ENCODE measurements at places on chromosomes 7 and 10.

- DNase-seq = peak; percentile 42
These were observed 805 bp downstream of the RASGEF1A start for GRCh38 chr10:43265799-43266721.

- no peak for DNase-seq
These were observed 23.6 kb upstream of the SEMA3C start for GRCh38 chr7:80942261-80943041.

DNA sequence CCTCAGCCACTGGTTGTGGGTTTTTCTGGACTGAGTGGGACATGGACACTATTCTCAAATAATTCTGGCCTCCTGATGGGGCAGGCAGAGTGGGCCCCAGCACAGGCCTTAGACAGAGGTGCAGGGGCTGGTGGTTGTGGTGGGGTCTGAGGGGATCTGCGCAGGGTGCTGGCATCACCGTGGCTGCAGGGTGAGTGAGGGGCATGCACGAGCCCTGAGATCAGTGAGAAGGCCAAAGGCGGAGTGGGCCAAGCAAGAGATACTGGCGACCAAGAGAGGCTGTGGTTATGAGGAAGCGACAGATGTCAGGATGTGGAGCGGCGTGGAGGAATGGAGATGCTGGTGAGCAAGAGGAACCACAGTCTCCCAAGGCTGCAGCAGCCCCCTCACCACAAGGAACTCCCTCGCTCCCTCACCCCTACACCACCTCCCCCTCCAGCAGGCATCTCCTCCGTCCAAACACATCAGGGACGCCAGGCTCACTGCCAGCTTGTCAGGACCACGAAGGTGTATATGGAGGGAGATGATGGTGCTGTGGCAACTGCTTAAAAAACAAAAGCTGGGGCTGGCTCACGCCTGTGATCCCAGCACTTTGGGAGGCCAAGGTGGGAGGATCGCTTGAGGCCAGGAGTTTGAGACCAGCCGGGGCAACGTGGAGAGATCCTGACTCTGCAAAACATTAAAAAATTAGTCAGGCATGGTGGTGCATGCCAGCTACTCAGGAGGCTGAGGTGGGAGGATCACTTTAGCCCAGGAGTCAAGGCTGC, 9.6 kb downstream of the PRF1 start:
- no peak for DNase-seq

DNA sequence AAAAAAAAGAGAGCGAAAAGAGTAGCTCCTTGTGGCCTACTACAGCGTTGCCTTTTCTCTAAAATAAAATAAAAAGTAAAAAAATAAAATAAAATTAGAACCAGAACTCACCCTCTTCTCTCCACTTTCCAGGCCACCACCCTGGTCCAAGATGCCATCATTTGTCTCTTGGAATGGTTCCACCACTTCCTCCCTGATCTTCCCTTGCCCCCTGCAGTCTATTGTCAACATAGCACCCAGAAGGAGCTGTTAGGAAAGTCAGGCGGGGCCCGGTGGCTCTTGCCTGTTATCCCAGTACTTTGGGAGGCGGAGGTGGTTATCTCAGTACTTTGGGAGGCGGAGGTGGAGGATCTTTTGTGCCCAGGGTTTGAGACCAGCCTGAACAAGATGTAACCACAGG, 7.6 kb upstream of the GRID2IP start:
- no peak for DNase-seq

GRCh38 chr7:4895766-4896165, 12.2 kb upstream of the RADIL start:
- no peak for DNase-seq

- DNase-seq = no peak
These were observed 364.2 kb downstream of the SUGCT start for GRCh38 chr7:40498924-40499510.

DNA sequence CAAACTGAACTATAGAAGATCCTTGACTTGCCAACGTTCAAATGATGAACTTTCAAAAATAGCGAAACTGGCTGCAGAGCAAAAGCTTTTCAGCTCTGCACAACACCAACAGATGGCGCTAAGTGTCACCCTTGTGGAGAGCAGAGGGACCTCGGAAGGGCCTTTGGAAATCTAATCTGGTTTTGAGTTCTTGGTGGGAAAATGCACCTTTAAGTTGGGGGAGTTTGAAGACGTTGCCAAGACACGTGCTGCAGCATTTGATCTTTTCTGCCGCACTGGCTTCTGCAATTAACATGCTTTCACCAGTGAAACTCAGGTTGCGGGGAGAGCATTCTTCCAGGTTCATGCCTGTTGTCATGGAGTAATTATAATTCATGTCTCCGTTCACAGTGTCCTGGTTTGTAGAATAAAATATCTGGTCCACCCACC, 26.3 kb upstream of the WDR11 start:
- no peak for DNase-seq

DNA sequence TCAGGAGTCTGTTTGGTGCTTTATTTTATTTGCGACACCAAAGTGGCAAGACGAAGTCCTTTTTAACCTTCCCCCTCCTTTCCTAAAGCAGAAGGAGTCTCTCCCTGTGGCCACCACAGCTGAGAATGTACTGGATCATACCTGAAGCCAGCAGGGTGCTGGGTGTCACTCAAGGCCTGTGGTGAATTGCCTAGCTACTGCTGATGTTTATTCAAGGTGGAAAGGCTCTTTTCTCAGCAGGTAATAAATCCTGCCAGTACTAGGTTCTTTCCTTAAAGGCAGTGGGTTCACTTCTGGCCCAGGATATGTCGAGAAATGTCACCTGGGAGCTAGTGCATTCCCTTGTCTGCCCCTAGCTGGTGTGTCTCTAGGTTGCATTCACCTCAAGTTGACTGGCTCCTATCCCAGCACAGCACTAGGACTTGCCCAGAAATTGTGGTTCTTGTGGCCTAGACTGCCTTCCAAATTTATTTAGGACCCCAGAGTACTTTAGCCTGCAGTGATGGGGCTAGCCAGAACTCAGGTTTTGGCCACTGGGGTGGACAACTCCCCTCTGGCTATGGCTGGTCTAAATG, 60.8 kb upstream of the FAM3C start:
- DNase-seq = no peak

DNA sequence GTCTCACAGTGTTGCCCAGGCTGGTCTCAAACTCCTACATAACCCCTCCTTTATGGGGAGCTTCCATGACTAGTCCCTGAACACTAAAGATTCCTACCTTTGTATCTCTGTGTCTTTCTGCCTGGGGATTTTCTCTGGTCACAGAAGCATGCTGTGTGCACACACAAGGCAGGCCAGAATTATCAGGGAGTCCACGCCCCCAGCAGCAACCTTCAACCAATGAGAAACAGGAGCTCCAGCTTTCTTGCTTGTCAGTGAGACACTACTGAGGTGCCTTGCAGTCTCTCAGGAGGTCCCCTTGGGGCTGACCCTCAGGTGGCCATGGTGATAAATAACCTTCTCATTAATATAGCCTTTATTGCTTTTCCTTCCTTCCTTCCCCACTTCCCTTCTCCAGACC, 45.1 kb upstream of the AUTS2 start:
- DNase-seq = no peak

DNA sequence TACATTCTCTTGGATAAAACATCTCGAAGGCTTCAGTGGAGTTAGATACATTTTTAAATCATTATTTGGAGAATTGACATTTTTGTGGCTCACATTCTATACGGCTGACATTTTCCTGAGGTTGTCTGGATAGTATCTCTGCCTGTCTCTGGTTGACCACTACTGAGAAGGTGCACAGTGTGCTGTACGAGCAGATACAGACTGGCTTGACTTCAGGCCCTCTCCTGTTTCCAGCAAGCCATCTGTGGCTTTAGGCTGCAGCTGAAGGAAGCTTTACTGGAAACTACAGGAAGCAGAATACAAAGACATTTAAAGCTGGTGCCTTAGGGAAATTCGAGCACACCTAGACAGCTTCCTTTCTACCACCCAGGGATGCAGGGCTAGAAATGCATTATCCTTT, 39.3 kb upstream of the RSU1 start:
- DNase-seq = no peak

GRCh38 chr7:126715076-126715475, 537.7 kb downstream of the GRM8 start:
- DNase-seq = no peak

DNA sequence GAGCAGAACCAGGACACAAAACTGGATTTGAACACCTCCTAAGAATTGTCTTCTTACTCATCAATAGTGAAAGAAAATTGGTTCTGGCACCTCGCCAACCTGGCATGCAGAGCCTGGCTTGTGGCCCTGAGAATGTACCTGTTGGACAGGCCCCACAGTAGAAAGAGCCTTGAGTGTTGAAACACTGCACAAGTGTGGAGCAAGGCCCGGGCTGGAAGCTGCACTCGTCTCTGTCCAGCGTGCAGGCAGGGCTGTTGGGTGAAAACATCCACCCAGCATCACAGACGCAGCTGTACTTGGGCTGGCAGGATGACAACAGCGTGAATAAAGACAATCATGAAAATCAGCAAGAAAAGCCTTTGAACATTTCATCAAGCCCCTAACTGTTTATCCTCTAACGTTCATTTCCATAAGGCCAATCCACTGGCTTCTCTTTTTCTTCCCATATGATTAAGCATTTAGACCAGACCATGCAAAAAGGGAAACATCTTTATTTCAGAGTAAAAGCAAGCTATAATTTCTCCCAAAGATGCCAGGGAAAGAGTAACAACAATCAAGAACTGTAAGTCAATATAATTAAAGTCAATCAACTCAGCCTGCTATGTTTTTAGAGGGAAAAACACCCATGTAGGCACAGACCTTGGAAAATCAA, 15.6 kb downstream of the CUBN start:
- no peak for DNase-seq

DNA sequence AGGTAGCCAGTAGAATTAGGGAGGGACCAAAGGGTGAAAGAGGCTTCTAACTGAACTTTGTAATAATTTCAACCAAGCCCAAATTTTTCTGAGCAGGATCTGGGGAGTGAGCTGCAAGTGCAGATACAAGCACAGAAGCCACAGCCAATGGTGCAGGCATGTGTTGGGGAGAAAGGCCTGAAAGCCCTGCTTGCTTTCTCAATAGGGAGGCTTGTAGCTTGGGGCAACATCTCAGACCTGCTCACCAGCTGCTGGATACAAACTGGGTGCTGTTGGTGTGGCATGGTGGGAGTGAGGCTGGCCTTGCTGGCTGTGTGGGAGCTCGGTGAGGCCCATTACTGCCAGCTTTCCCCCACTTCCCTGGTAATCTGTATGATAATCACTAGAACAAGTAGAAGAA, 688.5 kb upstream of the SEMA3D start:
- DNase-seq = no peak

DNA sequence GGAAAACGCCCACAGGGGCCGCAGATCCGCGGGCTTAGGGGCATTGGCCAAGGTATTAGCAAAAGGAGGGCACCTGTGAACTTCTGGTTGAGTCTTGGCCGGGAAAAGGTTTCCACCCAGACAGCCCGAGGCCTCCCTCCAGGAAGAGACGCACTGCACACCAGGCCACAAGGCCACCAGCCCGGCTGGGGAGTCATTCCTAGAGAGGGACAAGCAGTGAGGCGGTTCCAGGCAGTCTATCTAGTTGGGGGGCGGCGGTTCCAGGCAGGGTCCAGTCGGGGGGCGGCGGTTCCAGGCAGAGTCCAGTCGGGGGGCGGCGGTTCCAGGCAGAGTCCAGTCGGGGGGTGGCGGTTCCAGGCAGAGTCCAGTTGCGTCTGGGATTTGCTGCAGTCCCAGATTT, 518.5 kb downstream of the GLRX3 start:
- no peak for DNase-seq

DNA sequence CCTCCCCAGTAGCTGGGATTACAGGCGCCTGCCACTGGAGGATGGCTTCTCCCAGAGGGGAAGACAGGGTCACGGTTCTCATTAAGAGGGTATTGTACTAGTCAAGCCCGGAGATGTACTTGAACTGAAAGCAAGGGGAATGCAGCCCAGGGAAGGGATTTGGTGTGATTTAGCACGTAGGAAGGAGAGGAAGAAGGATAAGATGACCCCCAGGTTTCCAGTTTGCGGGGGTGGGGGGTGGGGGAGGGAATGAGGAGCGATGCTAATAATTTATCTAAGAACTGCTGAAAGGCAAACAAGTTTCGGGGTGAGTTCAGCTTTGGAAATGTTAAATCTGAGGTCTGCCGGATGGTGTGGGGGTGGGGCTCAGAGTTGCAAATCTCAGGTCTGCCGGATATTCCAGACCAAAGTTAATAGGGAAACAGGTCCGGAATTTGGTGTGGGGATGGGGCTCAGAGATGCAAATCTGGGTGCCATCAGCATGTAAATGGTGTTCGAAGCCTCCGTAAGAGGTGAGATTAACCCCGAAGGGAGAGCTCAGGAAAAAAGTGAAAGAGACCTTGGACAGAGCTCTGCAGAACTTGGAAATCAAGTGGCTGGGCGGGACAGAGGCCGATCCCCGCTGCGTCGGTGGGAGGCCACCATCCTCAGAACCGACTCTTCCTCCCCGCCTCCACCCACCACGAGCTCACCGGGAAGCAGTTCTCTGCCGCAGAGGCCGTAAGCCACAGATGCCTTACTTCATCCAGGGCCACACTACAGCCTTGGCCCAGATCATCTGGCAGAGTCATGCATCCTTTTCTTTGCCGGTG, 1.6 kb upstream of the SEPHS1 start:
- DNase-seq = peak; percentile 6

GRCh38 chr10:43408331-43408709, 666 bp downstream of the HNRNPF start:
- no peak for DNase-seq

DNA sequence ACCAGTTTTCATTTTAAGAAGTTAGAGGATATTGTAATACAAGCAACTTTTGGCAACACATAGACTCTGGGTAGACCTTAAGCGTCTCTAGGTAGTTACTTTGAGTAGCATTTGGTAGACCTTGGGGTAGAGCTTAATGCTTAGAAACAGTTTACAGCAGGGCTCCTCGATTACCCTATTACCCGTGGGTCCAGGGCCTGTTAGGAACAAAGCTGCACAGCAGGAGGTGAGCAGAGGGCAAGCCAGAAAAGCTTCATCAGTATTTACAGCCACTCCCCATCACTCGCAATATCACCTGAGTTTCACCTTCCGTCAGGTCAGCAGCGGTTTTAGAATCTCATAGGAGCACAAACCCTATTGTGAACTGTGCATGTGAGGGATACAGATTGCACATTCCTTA, 173.5 kb downstream of the TSPAN12 start:
- no peak for DNase-seq

GRCh38 chr10:97123765-97124164, 62.0 kb downstream of the SLIT1 start:
- DNase-seq = no peak

- DNase-seq = no peak
These were observed 21.2 kb downstream of the CYP3A4 start for GRCh38 chr7:99762680-99763327.

DNA sequence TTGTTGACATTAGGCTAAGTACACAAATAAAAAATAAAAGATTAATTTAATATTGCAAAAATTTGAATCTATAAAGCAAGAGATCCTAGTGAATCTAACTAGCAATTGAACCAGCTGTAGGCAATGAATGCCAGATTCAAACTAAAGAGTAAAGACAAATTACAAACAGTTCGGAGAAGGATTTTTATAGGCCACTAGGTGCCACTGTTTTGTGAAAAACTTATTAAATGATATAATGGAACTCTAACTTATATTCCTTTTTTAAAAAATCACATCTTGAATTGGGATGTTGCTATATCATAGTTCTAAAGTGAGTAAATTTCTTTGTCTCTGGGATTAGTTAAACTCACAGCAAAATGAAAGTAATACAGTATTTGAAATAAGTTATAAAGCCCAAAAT, 39.1 kb upstream of the GNAI1 start:
- no peak for DNase-seq

- no peak for DNase-seq
These were observed 35.5 kb upstream of the KDM7A start for GRCh38 chr7:140212100-140212881.

- no peak for DNase-seq
These were observed at the start of gene DGKI for GRCh38 chr7:137846827-137847567. Gene DGKI, minus strand, starts transcription at chr7:137846974.

- no peak for DNase-seq
These were observed 113.5 kb downstream of the AHR start for GRCh38 chr7:17411922-17412321.
